Activated naive CD8-positive, alpha-beta T cell treated with anti-CD3 and anti-CD28 coated beads for 36 hours (primary cell): ENCODE measurements at places on chromosomes 13 and 19. TPM values are rescaled to one million over a fixed set of nuclear protein-coding genes. Genes with fewer than 3 reads are reported as not detected.

- no peak overlapping the region for H3K4me3 ChIP-seq
- no peaks in the 10 kb centered on the region for H3K36me3 ChIP-seq
- H3K27ac ChIP-seq: no peak overlapping the region
- H3K4me1 ChIP-seq: no peaks in the 10 kb centered on the region
- DNase-seq: no peak
Observed at GRCh38 chr13:108034909-108035410, 180.4 kb downstream of the LIG4 start.

The ZIC5 gene
- not detected for total RNA-seq

- peaks cover 6% of the 10 kb centered on the region for H3K27me3 ChIP-seq
- no peak overlapping the region for H3K27ac ChIP-seq
- H3K36me3 ChIP-seq: no peaks in the 10 kb centered on the region
- no peak overlapping the region for H3K4me3 ChIP-seq
- no peak for DNase-seq
- no peaks in the 10 kb centered on the region for H3K4me1 ChIP-seq
Observed at GRCh38 chr13:45683701-45684100, 18.4 kb upstream of the CBY2 start.

The ANGPTL8 gene
- not detected for total RNA-seq

GRCh38 chr19:58434217-58434616, 5.7 kb downstream of the ZNF132 start:
- H3K27ac ChIP-seq: peak overlapping the region; percentile 42
- peaks cover 8% of the 10 kb centered on the region for H3K4me1 ChIP-seq
- no peak overlapping the region for H3K4me3 ChIP-seq
- H3K36me3 ChIP-seq: peaks cover 98% of the 10 kb centered on the region

GRCh38 chr13:57087006-57087405, 53.7 kb upstream of the PRR20A start:
- no peaks in the 10 kb centered on the region for H3K36me3 ChIP-seq
- no peaks in the 10 kb centered on the region for H3K4me1 ChIP-seq
- no peaks in the 10 kb centered on the region for H3K27me3 ChIP-seq
- H3K4me3 ChIP-seq: no peak overlapping the region
- no peak for DNase-seq
- no peak overlapping the region for H3K27ac ChIP-seq

GRCh38 chr13:22405891-22406290, 735.0 kb downstream of the FGF9 start:
- H3K4me1 ChIP-seq: no peaks in the 10 kb centered on the region
- H3K36me3 ChIP-seq: peaks cover 2% of the 10 kb centered on the region
- no peak overlapping the region for H3K4me3 ChIP-seq
- DNase-seq: no peak
- H3K27me3 ChIP-seq: peaks cover 3% of the 10 kb centered on the region

- no peak overlapping the region for H3K27ac ChIP-seq
- no peaks in the 10 kb centered on the region for H3K36me3 ChIP-seq
- peaks cover 7% of the 10 kb centered on the region for H3K4me1 ChIP-seq
Observed at GRCh38 chr19:8336072-8336569, 6.9 kb downstream of the KANK3 start.

The ELANE gene
- total RNA-seq: not detected

- peaks cover 36% of the 10 kb centered on the region for H3K4me1 ChIP-seq
- H3K27ac ChIP-seq: peak overlapping the region; percentile 52
- H3K27me3 ChIP-seq: peaks cover 24% of the 10 kb centered on the region
- no peak for DNase-seq
- H3K4me3 ChIP-seq: no peak overlapping the region
- H3K36me3 ChIP-seq: no peaks in the 10 kb centered on the region
Observed at GRCh38 chr19:39676004-39676403, 20.3 kb downstream of the LGALS16 start.

GRCh38 chr13:41032691-41033376, 13.7 kb upstream of the ELF1 start:
- H3K36me3 ChIP-seq: peaks cover 8% of the 10 kb centered on the region
- DNase-seq: no peak
- no peaks in the 10 kb centered on the region for H3K27me3 ChIP-seq

GRCh38 chr19:39818626-39819097, 15.3 kb downstream of the DYRK1B start:
- no peak overlapping the region for H3K27ac ChIP-seq
- no peak for DNase-seq
- H3K27me3 ChIP-seq: no peaks in the 10 kb centered on the region
- H3K36me3 ChIP-seq: peaks cover 4% of the 10 kb centered on the region
- H3K4me1 ChIP-seq: peaks cover 23% of the 10 kb centered on the region
- H3K4me3 ChIP-seq: no peak overlapping the region

- H3K27ac ChIP-seq: no peak overlapping the region
- H3K4me3 ChIP-seq: no peak overlapping the region
- no peaks in the 10 kb centered on the region for H3K27me3 ChIP-seq
- peaks cover 47% of the 10 kb centered on the region for H3K4me1 ChIP-seq
- peaks cover 16% of the 10 kb centered on the region for H3K36me3 ChIP-seq
Observed at GRCh38 chr13:27637289-27637626, 15.6 kb downstream of the POLR1D start.

The SIGLECL1 gene
- not detected for total RNA-seq

- H3K36me3 ChIP-seq: peaks cover 21% of the 10 kb centered on the region
- H3K4me3 ChIP-seq: no peak overlapping the region
- H3K27me3 ChIP-seq: no peaks in the 10 kb centered on the region
- peak overlapping the region; percentile 64 for H3K27ac ChIP-seq
- peaks cover 79% of the 10 kb centered on the region for H3K4me1 ChIP-seq
Observed at GRCh38 chr13:98483601-98484288, 93.2 kb downstream of the STK24 start.

DNA sequence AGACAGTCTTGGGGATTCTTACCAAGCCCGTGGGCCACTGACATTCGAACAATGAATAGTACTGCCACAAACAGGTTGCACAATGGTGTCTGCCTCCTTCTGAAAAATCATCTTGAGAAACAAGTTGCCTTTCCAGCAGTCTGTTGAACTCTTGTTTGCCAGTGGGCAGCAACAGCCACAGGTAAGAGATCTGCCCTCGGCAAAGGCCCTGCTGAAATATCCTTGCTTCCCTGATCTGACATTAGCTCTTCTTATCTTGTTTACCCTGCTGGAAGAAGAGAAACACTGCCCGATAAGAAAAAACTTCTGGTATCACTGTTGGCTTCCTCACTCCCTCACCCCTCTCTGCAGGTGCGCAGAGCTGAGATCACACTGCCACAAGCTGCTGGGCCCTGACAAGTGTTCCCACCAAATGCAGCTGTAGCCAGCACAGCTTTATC, 2.0 kb downstream of the DOCK9 start:
- no peak for DNase-seq
- no peaks in the 10 kb centered on the region for H3K36me3 ChIP-seq
- no peak overlapping the region for H3K27ac ChIP-seq
- H3K4me1 ChIP-seq: peaks cover 68% of the 10 kb centered on the region
- peak overlapping the region; percentile 9 for H3K4me3 ChIP-seq
- no peaks in the 10 kb centered on the region for H3K27me3 ChIP-seq

The DAND5 gene
- not detected for total RNA-seq

The LRRC4B gene
- not detected for total RNA-seq

DNA sequence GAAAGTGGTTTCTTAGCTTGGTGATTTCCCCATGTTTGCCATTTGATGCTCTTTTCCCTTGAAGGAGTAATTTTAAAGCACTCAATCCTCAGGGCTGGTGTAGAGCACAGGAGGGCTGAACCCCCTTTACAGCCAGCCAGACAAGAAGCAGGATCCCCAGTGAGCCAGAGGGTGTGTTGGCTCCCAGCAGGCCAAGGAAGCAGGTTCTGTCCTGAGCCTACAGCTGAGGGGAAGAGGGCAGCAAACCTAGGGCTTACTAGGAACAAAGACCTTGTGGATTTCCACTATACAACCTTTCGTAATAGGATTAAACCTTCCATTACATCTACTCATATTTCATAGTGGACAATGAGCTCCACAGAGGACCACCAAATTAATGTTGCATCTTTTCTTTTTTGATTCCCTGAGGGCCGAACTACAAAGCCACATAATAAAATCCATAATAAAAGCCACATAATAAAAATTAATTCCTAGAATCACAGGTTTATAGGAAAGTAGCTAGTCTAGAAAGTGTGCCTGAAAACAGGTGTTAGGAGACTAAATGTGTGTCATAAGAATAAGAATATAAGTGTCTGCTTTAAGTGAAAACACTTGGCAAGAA, 300.2 kb downstream of the DCLK1 start:
- H3K4me1 ChIP-seq: no peaks in the 10 kb centered on the region
- no peaks in the 10 kb centered on the region for H3K36me3 ChIP-seq
- DNase-seq: no peak
- no peak overlapping the region for H3K4me3 ChIP-seq
- peaks cover 5% of the 10 kb centered on the region for H3K27me3 ChIP-seq

DNA sequence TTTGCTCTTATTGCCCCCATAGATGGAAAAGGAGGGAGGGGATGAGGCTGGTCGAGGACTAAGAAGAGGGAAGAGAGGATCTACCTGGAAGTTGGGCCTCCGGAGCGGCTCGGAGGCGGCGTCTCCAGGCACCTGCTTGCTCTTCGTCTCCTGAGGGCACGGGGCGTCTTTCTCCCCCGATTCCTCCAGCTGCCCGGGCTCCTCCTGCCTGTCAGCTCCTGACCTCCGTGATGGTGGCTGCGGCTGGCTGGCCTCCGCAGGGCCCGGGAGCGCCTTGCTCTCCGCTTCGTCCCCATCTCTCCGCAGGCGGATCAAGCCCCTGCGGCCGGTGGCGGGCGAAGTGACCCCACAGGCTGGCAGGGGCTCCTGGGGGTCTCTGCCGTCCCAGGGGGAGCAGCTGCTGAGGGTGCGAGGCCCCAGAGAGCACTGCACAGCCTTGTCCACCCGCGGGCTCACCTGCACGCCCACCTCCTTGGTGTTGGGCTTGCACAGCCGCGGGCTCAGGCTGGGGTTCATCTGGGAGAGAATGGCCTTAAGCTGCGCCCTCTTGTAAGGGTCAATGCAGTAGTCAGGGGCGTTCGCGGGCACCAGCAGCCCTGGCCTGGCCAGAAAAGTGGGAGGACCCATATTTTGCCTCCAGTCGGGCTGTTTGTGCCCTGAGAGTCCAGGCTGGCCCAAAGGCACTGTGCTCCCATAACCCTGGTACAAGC, 3.8 kb downstream of the ZAR1L start:
- H3K4me1 ChIP-seq: peaks cover 23% of the 10 kb centered on the region
- H3K27me3 ChIP-seq: no peaks in the 10 kb centered on the region
- H3K4me3 ChIP-seq: no peak overlapping the region

DNA sequence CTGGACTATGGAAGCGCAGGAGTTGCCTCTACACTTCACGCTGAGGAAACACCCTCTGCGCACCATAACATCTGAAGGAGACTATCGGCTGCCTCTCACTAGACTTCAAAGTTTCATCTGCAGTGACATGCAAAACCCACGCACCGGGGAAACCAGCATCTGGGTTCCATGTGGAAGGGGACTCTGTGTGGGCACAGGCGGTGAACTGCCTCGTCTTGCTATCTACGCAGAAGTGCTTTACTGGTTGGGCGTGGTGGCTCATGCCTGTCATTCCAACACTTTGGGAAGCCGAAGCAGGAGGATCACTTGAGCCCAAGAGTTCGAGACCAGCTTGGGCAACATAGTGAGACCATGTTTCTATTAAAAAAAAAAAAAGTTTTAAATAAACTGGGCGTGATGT, 116.4 kb downstream of the STK24 start:
- H3K36me3 ChIP-seq: peaks cover 28% of the 10 kb centered on the region
- no peaks in the 10 kb centered on the region for H3K27me3 ChIP-seq
- peaks cover 14% of the 10 kb centered on the region for H3K4me1 ChIP-seq
- H3K27ac ChIP-seq: no peak overlapping the region

- DNase-seq: no peak
- no peak overlapping the region for H3K27ac ChIP-seq
- no peak overlapping the region for H3K4me3 ChIP-seq
- H3K36me3 ChIP-seq: no peaks in the 10 kb centered on the region
Observed at GRCh38 chr19:536031-536880, 4.7 kb downstream of the CDC34 start.

The MATK gene
- 32.1 TPM for total RNA-seq

DNA sequence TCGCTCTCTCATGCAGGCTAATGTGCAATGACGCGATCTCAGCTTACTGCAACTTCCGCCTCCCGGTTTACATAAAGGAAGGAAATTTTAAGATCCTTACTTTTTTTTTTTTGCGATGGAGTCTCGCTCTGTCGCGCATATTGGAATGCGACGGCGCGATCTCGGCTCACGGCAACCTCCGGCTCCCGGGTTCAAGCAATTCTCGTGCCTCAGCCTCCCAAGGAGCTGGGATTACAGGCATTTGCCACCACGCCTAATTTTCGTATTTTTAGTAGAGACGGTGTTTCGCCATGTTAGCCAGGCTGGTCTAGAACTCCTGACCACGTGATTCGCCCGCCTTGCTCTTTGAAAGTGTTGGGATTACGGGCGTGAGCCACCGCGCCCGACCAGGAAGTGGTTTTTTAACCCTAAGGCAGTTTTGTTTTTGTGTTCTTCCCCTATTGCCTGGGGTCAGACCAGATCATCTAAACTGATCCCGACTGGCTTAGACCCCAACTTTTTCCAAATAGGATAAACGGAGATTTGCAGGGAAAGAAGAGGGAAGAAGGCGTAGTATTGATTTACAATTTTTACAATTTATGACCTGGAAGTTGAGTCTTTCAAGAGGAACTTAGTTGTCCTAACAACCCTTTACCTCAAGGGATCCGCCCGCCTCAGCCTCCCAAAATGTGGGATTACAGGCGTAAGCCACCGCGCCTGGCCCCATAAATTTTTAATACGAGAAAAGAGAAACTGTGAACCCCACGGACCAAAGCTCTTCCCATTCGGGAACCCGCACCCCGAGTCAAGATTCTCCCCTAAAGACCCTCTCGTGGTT, 142.0 kb downstream of the ZNF737 start:
- H3K27ac ChIP-seq: peak overlapping the region; percentile 99
- peaks cover 52% of the 10 kb centered on the region for H3K36me3 ChIP-seq
- peak overlapping the region; percentile 99 for H3K4me3 ChIP-seq
- no peaks in the 10 kb centered on the region for H3K27me3 ChIP-seq
- DNase-seq: peak; percentile 29

- no peak for DNase-seq
- H3K27me3 ChIP-seq: peaks cover 4% of the 10 kb centered on the region
- H3K27ac ChIP-seq: no peak overlapping the region
Observed at GRCh38 chr13:109719962-109720646, 66.3 kb downstream of the IRS2 start.

DNA sequence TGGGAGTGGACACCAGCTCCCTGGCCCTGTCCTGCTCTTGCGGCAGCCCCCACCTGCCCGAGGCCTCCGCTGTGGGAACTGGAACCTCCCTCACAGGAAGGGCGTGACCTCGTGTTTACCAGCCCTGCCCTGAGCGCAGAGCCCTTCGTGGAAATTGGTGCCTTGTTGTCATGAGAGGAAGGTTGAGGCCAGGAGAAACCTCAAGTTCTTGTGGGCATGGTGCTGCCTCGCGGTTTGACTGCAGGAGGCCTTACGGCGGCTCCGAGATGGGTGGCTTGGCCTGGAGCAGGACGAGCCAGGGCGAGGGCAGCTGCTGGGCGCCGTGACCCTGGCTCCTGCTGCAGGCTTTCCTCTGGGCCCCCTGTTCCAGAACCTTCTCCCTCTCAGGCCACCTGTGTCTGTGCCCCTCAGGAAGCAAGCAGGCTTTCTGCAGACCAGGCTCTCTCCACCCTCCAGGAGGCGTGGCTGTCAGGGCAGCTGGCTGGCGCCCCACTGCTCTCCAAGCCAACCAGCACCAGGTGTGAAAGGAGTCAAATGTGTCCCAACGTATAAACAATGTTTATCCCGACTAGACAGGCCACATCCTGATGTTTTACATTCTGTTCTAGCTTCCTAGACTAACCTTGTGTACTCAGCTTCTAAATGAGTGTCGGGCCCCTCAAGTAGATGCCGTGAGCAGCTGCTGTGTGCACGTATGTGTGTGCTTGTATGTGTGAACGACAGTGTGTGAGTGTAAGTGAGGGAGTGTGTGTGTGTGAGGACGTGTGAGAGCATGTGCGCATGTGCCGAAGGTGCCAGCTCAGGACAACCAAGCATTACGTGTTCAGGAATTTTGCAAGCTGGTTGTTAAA, 10.4 kb upstream of the RASA3 start:
- H3K36me3 ChIP-seq: no peaks in the 10 kb centered on the region
- no peak overlapping the region for H3K27ac ChIP-seq
- no peaks in the 10 kb centered on the region for H3K27me3 ChIP-seq
- no peak overlapping the region for H3K4me3 ChIP-seq
- peaks cover 33% of the 10 kb centered on the region for H3K4me1 ChIP-seq
- DNase-seq: no peak
